ENCODE measurements at places on chromosomes 5 and 9.

DNA sequence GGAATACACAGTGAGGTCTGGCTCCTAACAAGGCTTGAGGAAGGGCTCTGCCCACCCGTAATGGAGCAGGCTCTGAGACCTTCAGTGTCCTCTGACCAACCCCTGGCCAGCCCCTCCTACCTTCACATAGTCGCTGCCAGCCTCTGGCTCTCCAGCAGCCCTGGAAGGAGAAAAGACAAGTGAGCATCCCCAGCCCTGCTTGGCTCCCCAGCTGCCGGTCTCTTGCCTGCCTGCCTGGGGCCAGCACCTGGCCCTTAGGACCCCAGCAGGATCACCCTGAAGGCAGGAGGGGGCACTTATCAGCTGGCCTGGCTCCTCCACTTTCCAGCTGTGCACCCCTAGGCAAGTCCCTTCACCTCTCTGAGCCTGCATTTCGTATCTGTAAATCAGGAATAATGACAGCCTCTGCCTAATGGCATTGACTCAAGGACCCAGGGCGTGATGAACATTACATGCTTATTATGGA lies 16.9 kb downstream of the SH2D3C start:
- no peak for DNase-seq

DNA sequence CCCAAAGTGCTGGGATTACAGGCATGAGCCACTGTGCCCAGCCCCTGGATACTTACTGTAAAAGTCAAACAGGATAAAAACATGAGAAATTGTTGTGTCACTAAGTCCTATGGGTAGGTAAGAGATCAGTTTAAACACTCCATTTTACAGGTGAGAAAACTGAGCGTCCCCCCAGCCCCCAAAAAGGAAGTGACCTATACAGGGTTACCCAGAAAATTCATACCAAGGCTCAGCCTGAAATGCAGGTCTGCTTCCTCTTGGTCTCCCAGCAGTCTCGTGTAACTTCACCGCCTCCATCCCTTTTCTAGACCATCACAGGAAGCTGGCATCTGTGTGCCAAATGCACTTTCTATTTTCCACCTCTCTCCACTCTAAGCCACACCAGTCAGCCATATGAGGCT lies 57.2 kb downstream of the TMOD1 start:
- DNase-seq: no peak

DNA sequence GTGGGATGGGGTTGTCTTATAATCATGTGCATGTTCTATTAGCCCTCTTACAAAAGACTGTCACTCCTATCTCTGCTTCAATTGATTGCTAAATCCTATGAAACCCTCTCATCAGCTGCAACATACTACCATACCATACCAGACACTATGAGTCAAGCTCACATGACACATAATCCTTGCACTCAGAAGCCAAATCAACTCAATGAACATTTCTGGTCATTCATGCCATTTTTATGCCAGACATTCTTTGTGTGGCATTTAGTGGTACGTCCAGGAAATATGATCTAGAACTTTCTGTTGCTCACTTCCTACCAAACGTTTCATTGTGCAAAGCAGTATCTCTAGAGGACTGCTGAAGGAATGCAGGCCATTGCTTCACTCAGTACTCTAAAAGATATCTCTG lies 159.2 kb upstream of the GNA14 start:
- no peak for DNase-seq

- DNase-seq: no peak
These were observed 69.0 kb downstream of the DAB2IP start for GRCh38 chr9:121720311-121721057.

- DNase-seq: no peak
These were observed 42.2 kb downstream of the NIPAL4 start for GRCh38 chr5:157502143-157502647.

- DNase-seq: no peak
These were observed 60.8 kb downstream of the CDH18 start for GRCh38 chr5:19927170-19927569.

DNA sequence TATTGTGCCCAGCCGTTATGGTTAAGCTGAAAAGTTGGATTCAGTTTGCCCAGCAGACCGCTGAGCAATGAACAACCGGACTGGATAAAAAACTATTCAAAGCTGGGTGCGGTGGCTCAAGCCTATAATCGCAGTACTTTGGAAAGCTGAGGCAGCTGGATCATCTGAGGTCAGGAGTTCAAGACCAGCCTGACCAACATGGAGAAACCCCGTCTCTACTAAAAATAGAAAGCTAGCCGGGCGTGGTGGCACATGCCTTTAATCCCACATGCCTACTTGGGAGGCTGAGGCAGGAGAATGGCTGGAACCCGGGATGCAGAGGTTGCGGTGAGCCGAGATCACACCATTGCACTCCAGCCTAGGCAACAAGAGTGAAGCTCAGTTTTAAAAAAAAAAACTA lies 318.4 kb downstream of the RAB3C start:
- DNase-seq: no peak

GRCh38 chr9:117779760-117780159 lies 75.6 kb downstream of the TLR4 start:
- no peak for DNase-seq

GRCh38 chr5:164054461-164054860 lies 549.0 kb downstream of the MAT2B start:
- no peak for DNase-seq

DNA sequence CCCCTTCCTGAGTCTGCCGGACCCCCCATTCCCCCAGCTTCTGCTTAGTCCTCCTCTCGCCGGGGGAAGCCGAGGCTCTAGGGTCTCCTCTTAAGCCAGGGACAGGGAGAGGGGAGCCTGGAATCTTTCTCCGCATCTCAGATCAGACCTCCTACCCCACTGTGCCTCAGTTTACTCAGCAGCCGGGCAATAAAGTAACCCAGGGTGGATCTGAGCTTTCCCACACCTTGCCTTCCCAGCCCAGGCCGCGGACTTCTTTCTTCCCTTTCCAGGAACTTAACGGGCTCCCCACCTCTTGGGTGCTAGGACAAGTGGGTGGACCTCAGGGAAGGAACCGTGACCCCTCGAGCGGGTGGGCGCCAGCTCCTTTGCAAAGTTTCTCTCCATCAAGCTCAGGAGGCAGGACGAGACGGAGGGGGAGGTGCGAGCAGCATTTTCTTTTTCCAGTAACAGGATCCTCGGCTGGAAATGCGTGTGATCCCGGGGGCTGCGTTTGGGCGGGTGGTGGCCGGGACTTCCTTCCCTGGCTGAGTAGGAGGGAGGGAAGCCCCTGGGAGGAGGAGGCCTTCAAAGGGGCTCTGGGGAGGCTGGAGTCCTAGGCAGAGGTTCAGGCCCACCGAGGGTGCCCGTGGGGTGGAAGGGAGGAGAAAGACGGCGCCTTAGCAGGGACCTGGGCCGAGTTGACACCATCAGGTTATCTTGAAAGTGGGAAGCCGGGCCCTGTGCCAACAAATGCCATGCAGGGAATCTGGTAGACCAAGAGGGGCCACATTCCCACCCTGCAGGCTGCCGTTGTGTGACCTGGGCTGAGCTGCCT lies 795 bp downstream of the DAB2IP start:
- no peak for DNase-seq

- no peak for DNase-seq
These were observed at the start of gene FBLL1 for GRCh38 chr5:168528521-168529373. Gene FBLL1, plus strand, starts transcription at chr5:168529305. Its CDS starts 200 bp downstream, at chr5:168529505.

GRCh38 chr5:111583758-111584203 lies 71.4 kb upstream of the STARD4 start:
- no peak for DNase-seq

GRCh38 chr5:143583409-143583808 lies 179.9 kb upstream of the NR3C1 start:
- DNase-seq: no peak

DNA sequence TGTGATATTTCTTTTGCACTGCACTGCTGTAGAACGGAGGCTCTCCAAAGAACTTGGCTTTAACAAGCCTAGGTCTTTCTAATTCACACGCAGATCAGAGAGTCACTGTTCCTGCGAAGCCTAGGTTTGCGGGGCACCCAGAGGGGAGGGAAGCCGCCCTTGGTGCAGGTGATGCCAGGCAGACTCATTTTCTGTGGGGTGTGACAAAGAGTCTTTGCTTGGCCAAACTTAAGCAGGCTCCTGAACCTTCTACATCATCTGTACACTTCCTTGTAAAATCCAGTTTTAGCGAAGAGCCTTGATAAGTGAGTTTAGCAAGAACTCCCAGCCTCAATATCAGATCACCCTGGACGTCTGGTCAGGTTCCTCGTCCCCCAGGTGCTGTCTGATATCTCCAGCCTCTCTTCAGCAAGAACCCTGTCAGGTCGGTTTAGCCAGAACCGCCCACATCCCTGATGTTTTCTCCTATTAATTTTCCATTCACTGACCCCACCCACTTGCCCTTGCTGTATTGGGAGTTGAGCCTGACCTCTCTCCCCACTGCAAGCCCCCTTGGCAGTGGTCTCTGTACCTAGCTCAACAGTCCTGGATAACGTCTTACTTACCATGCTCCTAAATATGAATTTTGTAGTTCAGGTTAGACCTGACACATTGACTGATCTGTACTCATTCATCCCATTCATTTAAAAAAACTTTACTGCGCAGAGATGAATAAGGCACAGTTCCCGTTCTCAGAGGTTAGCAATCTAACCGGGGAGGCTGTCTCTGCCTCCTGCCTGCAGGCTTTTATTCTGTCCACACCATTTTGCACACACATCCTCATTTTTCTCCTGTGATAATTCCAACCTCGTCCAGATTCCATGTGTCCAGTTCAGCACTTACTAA lies 880 bp upstream of the UBAC1 start:
- no peak for DNase-seq

DNA sequence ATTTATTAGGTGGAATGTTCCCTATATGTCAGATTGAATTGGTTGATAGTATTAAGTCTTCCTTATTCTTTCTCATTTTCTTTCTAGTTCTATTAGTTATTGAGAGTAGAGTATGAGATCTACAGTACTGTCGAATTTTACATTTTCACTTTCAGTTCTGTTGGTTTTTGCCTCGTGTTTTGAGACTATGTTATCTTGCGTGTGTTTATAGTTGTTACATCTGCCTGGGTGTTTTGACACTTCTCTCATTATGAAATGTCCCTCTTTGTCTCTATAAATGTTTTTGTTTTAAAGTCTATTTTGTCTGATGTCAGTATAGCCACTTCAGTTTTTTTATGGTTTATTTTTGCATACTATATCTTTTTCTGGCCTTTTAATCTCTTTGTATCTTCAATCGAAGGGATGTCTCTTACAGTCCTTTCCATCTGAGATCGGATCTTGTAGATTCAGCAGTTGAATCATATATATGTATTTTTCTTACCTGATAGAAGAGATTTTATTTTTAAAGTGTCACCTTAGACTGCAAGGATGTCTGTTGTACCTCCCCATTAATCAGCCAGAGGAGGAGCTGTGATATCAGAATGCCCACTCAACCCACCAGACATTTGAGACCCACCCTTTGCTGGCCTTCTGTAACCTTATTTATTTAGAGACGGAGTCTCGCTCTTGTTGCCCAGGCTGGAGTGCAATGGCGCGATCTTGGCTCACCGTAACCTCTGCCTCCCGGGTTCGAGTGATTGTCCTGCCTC lies 20.7 kb downstream of the EHMT1 start:
- no peak for DNase-seq

DNA sequence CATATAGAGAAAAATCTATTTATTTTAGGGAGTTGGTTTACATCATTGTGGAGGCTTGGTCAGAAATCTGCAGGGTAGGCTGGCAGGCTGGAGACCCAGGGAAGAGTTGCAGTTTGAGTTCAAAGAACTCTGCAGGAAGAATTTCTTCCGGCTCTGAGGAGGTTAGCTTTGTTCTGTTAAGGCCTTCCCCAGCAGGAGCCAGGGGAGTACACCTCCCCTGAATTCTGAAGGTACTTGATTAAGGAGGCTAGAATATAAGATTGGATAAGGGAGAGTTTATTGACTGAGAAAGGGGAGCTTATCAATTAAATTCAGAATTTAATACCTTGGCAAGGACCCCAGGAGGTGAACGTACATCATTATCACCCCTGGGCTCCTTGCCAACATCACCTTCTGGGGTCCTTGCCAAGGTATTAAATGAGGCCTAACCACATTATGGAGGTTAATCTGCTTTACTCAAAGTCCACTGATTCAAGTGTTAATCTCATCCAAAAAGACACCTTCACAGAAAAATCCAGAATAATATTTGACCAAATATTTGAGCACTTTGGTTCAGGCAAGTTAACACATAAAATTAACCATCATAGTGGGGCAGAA lies 351.7 kb downstream of the CWC27 start:
- DNase-seq: no peak

DNA sequence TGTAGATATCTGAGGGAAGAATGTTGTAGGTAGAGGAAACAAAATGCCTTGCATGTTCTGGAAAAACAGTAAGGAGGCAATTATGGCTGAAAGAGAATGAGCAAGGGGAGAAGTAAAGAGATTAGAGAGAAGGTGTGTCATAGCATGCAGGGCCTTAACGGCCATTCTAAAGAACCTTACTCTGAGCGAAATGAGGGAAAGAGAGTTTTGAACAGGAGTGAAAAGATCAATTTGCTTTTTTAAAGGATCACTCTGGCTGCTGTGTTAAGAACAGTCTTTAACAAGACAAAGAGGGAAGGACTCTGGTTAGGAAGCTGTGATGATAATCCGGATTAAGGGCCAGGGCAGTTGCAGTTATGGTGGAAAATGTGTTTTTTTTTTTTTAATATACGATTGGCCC lies 22.6 kb downstream of the PTBP3 start:
- no peak for DNase-seq

- DNase-seq: no peak
These were observed 43.3 kb downstream of the TMC1 start for GRCh38 chr9:72564479-72565281.

DNA sequence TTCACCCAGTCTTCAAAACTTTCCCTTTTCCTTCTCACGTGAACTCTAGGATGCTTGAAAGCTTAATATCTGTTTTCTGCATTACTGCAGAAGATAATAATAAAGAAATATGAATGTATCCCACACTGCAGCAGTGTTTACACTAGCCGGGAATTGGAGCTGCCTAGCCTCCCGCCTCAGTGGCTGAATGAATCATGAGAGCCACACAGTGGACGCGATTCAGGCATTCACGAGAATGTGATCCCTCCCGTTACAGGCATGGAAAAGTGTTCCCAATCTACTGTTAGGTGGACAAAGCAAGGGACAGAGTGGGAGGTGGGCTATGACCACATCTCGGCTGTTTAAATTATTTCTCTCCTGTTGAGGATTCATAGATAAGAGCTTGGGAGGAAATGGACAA lies 69.4 kb upstream of the CTSL start:
- no peak for DNase-seq

- DNase-seq: no peak
These were observed 17.9 kb downstream of the TPPP start for GRCh38 chr5:675111-675870.

GRCh38 chr5:147437161-147437596 lies 72.7 kb downstream of the DPYSL3 start:
- no peak for DNase-seq

GRCh38 chr9:132797861-132798659 lies 80.0 kb downstream of the AK8 start:
- no peak for DNase-seq

DNA sequence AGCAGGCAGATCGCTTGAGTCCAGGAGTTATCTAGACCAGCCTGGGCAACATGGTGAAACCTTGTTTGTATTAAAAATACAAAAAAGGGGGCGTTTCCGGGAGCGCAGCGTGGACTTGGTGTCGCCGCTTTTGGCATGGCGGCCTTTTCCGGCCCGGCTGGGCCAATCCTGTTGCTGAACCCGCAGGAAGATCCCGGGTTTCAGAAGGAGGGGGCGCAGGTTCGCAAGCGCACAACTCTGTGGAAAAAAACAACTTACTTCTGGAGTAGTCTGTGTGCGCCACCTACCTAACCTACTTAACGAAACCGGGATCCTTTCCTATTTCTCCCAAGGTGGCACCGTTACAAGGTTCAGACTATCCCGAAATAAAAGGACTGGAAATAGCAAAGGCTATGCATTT lies 198.6 kb downstream of the MSX2 start:
- no peak for DNase-seq
